ENCODE measurements at places on chromosomes 2 and 18.

GRCh38 chr2:17538022-17538843, 2.3 kb upstream of the VSNL1 start:
- no peak for DNase-seq

- no peak for DNase-seq
Observed at GRCh38 chr2:73246850-73247249, 12.7 kb downstream of the CCT7 start.

GRCh38 chr2:150693556-150693955, 206.1 kb upstream of the RND3 start:
- no peak for DNase-seq

DNA sequence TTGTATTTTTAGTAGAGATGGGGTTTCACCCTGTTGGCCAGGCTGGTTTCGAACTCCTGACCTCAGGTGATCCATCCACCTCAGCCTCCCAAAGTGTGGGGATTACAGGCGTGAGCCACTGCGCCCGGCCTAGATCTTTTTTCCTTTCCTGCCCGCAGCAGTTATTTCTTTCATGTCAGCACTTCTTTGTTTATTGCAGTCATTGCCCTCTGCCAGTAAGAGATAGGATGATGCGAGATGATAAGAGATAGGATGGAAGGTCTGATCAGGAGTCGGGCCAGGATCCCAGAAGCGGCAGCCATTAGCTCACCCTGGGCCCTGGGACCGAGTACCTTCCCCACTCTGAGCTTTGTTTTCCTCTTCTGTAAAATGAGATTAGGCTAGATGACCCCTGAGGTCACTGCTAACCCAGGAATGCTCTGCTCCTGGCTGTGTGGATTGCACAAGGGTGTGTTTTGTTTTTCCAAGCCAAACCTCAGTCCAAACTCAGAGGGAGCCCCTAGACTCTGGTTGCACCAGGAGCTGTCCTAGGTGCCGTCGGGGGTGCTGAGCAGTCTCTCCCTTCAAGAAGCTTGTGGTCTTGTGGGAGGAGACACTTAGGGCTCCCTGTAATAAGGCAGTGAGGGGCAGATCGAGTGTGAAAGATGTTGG, 63.3 kb downstream of the LPIN1 start:
- no peak for DNase-seq

DNA sequence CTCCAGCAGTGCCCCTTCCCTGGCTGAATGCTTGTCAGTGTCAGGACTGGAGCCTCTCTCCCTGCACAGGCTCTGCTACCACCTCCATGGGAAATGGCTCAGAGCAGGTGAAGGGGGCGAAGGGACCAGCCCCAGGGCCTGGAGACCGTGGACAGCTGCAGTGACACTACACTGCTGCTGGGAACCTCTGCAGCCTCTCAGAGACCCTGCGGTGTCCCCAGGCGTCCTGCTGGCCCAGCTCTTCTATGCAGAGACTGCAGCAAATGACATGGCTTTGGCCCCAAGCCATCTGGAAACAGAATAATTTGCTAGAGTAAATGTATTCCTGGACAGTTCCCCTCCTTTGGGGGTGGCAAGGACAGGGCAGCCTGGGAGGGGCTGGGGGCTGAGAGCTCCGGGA, 53.2 kb downstream of the CIB4 start:
- no peak for DNase-seq

GRCh38 chr18:6031002-6031401, 135.7 kb upstream of the TMEM200C start:
- no peak for DNase-seq

DNA sequence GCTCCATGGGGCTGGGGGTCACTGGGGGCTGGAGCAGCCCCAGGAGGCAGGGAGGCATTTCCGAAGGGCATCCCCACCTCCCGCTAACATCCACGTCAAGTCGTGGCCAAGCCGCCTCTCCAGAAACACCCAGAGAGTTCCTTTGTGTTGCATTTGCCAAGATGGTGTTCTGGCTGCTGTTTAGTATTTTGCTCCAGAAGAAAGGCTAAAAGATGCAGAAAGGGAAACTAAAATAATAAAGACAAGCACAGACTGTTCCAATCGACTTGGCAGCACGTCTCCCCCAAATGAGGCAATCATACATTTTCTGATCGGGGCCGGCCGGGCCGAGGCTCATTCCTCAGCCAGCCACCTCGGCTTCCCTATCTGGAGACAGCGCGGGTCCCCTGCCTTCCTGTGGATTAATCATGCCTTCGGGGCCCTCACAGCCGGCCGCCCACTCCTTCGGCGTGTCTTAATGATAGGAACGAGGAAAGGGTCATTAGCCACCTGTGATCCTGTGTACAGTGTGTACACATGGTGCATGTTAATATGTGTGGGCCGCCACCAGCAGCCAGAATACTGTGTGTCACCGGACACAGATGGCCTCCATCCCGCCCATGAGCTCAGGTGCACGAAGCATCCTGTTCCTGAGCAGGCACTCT, 169.2 kb downstream of the KLHL29 start:
- DNase-seq = no peak

- no peak for DNase-seq
Observed at GRCh38 chr2:137748533-137748932, 215.7 kb upstream of the HNMT start.

DNA sequence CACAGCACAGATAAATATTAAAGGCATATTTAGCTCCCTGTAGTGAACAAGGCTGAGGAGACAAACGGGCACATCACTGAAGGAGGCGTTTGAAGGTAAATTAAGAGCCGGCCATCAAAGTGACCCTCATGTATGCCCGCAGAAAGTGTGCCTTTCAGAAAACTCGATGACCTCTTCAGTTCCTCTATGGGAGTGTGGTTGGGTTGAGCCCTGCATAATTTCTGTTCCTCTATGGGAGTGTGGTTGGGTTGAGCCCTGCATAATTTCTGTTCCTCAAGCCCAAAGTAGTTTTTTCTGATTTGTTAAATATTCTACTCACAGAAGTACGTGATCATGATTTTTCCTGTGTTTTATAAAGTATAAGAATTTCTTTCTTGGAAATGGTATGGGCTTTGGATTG, 568.5 kb downstream of the TSN start:
- DNase-seq = no peak

GRCh38 chr2:206802654-206803514, 37.5 kb downstream of the FASTKD2 start:
- no peak for DNase-seq

GRCh38 chr18:44067186-44067585, 613.5 kb upstream of the SETBP1 start:
- DNase-seq = no peak

All from activated naive CD4-positive, alpha-beta T cell (primary cell).